CD4-positive, alpha-beta memory T cell (primary cell): ENCODE measurements at places on chromosomes 5 and 9. TPM values are rescaled to one million over a fixed set of nuclear protein-coding genes. Genes with fewer than 3 reads are reported as not detected.
A peak's percentile ranks its signal among the peaks of the same experiment; 100 is the strongest.

Gene KIF27
- 2.1 TPM for polyA plus RNA-seq

Gene GPRIN1
- not detected for polyA plus RNA-seq

Gene PCDHB13
- polyA plus RNA-seq: not detected

Gene DNAI1
- not detected for polyA plus RNA-seq

DNA sequence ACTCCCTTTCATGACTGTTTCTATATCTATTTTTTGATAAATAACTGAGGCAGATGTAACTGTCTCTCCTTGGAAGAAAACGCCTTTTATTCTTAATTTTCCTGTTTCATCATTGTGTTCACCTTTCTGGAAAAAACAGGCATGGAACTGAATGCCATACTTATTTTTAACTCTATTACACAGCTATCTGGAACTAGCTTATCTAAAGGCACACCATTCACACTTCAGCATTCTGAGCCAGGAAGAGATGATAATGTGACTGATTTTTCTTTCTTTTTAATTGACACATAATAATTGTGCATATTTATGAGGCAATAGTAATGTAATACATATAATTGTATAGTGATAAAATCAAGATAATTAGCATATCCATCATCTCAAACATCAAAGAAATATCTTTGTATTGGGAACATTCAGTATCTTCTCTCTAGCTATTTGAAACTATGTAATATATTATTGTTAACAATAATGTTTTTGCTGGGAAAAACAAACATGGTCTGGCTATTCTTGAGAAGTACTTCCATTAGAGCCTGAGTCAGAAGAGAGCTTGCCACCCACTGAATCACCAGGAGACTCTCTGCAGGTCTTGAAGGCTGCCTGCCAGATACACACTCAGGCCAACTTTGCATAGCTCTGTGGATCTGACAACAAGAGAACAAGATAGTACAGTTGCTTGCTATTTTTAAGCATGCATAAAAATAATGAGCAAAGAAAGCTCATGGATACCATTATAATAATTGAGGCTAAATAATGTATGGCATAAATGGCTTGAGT, 501.0 kb upstream of the EDIL3 start:
- DNase-seq: no peak

DNA sequence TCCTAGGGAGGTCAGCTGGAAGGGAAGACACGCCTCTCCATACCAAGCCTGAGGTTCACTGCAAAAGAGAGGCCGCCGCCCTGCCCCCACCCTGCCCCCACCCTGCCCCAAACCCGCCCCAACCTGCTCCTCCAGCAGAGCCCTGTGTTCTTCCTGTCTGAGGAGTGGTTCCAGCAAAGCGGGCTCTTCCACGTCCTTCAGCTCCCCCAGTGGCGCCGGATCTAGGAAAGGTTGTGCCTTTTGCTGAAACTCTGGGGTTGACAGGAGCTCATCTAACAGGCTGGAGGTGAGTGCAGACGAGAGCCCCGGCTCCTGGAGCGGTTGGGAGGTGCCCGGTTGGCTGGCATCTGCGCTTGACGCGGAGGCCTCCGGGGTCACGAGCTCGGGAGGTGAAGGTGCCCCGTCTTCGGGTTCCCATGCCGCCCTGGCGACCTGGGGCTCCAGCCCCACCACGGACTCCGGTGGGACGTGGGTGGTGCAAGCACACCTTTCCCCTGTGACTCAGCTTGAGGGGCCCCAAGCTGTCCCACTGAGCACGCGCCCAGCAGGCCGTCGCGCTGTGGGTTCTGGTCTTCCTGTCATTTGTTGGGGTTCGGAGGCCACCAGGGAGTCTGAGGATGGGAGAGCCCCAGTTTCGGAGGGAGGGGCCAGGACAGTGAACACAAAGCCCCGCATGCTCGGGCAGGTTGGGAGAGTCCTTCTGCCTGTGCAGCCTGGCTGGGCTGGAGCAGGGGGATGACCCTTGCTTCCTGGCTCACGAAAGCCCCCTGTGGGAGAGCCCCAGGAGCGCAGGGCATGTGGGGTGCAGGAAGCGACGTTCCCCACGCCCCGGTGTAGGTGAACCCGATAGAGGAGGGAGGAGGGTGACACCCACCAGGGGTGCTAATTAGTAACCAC, 1467.1 kb downstream of the FOXD4L5 start:
- peak; percentile 60 for DNase-seq

- DNase-seq: peak; percentile 77
Measured at GRCh38 chr9:127783111-127784008, 2.5 kb upstream of the CDK9 start.

GRCh38 chr5:125194883-125195282, 448.4 kb upstream of the ZNF608 start:
- no peak for DNase-seq

DNA sequence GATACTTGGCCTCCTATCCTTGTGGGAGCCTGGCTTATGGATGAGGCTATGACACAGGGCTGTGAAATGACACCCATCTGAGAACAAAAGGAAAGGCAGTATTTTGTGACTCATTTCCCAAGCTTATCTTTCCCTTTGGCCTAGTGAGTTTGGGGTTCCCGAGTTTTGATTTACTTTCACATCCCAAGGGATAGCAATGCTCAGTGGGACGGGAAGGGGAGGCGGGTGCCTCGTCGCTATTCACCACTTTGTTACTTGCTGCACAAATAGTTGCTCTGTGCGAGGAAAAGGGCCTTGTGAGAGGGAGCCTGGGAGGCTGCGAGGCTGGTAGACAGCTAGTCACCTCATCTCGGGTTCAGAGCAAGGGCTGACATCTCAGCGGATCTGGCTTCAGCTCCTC, 59.1 kb upstream of the ENTREP1 start:
- DNase-seq: no peak

DNA sequence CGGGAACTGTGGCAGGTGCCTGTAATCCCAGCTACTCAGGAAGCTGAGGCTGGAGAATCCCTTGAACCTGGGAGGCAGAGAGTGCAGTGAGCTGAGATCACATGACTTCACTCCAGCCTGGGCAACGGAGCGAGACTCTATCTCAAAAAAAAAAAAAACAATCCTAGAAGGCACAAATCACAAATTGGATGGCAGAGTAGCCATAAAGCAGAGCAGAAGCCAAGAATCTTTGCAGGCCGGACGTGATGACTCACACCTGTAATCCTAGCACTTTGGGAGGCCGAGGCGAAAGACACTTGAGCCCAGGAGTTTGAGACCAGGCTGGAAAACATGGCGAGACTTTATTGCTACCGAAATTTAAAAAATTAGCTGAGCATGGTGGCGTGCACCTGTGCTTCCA, 9.2 kb upstream of the FUBP3 start:
- no peak for DNase-seq

DNA sequence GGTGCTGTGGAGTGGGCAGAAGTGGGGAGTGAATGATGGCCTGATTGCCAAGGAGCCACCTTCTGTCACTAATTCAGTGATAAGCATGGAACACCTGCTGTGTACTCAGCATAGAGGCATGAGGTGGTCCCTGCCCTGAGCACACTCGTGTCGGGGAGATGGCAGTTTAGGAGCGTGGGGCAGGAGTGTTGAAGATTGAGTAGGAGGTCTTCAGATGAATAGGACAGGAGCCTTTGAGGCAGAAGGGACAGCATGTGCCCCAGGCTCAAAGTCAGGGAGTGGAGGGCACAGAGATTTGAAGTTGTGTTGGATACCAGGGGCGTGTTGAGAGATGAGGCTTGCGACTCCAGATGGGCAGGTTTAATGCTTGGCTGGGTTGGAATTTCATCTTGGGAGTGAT, 55.0 kb downstream of the ZNF618 start:
- DNase-seq: no peak

- no peak for DNase-seq
Measured at GRCh38 chr9:134962973-134963364, 45.3 kb upstream of the FCN1 start.

DNA sequence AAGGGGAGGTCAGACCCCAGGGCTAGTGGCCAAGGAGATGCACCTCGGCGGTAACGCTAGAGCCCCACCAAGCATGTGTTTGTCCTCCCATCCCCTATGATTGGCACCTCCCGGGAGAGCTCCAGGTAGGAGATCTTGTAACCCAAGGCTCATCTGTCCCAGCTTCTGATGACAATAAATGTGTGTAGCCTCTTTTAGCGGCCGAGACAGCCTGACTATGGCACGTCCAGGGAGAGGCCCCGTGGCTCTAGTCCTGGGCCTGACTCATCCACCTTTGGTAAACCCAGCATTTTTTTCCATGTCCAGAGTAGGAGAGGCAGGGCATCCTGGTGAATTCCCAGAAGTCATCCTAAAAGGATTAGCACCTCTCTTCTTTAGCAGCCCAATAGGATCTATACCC, 39.2 kb downstream of the IRF1 start:
- no peak for DNase-seq

DNA sequence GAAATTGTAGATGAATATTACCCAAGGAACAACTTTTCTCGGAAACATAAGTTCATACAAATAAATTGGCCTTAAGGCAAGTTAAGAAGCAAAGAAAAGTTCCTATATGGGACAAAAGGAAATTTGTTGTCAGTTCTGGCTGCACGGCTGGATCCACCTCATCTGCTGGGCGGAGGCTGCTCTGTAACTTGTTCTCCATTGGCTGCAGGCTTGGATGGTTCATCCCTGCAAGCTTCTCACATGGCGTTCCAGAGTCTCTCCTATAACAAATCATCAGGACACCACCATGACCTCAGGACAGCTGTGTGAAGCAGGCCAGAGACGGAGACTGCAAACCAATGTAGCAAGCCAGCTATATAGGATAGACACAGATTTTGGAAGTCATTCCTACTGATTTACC, 81.4 kb upstream of the DAB2 start:
- no peak for DNase-seq
